ENCODE measurements at places on chromosomes 5 and 9. TPM values are rescaled to one million over a fixed set of nuclear protein-coding genes. Genes with fewer than 3 reads are reported as not detected.

The FABP6 gene
- total RNA-seq = 3.3 TPM

The DBH gene
- total RNA-seq = not detected

The RNF38 gene
- total RNA-seq = 30.0 TPM

GRCh38 chr9:135053133-135053532 is 34.3 kb upstream of the OLFM1 start:
- peak; percentile 11 for DNase-seq

- DNase-seq = no peak
Measured at GRCh38 chr5:144460600-144460999, 289.9 kb downstream of the KCTD16 start.

DNA sequence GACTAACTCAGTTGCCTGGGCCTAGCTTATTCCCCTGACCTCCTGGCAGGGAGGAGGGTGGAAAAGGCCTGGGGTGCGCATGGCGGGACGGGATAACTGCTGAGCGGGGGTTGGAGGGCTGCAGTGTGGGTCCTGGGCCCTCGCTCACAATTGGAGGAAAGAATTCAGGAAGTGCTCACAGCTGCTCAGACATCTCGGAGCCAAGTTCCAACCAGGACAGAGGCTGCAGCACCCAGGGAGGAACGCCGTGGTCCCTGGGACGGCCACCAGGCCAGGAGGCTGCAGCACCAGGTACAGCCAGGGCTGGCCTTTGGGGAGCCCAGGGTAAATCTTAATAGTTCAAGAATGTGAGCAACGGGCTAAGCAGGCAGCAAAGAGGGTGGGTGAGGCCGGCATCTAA is at the start of gene SPAAR:
Gene SPAAR (plus strand): TSS at position 217 of the 400 bp plus-strand sequence. CDS start 974 bp downstream, outside the sequence.
- DNase-seq = peak; percentile 57

DNA sequence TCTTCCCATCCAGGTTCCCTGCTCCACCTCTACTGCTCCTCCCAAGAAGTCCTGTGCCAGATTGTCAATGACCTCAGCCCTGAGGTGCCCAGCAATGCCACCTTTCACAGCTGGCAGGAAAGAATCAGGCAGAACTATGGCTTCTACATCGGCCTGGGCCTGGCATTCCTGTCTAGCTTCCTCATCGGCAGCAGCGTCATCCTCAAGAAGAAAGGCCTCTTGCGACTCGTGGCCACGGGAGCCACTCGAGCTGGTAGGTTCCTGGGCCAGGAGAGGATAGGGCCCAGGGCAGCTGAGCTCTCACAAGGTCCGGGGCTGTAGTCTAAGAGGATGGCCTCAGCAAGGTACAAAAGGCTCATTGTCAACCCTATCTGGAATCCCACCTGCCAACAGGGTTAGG is 3.1 kb downstream of the NIPAL4 start:
- no peak for DNase-seq

- no peak for DNase-seq
Measured at GRCh38 chr9:115080242-115080641, 37.7 kb downstream of the TNC start.

DNA sequence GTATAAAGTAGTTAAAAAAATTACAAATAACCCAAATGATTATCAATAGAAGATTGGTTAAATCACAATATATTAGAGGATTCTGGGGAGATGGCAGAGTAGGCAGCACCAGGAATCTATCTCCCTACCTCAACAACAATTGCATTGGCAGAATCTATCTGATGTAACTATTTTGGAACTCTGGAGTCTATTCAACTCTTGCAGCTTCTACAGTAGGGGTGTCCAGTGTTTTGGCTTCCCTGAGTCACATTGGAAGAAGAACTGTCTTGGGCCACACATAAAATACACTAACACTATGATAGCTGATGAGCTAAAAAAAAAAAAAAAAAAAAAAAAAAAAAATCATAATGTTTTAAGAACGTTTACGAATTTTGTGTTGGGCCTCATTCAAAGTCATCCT is 29.2 kb upstream of the ECM2 start:
- no peak for DNase-seq

Data from left ventricle myocardium superior (tissue), 1 donor.